ENCODE measurements at places on chromosomes 7 and 10. TPM values are rescaled to one million over a fixed set of nuclear protein-coding genes. Genes with fewer than 3 reads are reported as not detected.

DNA sequence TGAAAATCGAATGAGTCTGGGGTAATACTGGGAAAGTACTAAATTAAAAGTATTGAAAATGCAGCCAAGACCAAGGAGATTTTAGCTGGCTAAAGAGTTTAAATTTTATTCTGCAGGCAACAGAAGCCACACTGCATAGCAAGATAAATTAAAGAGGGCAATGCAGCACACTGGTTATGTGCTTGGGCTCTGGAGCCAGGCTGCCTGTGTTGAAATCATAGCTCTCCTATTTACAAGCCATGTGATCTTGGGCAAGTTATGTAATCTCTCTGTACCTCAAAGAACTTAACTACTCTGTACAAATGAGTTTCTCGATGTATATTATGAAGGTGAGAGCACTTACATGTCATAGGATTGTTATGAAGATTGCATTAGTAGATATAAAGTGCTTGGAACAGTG is 9.9 kb downstream of the SLC25A13 start:
- DNase-seq = no peak

- no peak for DNase-seq
Observed at GRCh38 chr10:123398180-123398591, 244.0 kb downstream of the BUB3 start.

LRRC4 gene
- polyA plus RNA-seq = 13.4 TPM

CYP26C1 gene
- polyA plus RNA-seq = not detected

TLX1 gene
- polyA plus RNA-seq = not detected

SRRM3 gene
- 0.60 TPM for polyA plus RNA-seq

VPS41 gene
- 101 TPM for polyA plus RNA-seq

- no peak for DNase-seq
Observed at GRCh38 chr10:43772171-43772570, 123.5 kb upstream of the ZNF32 start.

DNA sequence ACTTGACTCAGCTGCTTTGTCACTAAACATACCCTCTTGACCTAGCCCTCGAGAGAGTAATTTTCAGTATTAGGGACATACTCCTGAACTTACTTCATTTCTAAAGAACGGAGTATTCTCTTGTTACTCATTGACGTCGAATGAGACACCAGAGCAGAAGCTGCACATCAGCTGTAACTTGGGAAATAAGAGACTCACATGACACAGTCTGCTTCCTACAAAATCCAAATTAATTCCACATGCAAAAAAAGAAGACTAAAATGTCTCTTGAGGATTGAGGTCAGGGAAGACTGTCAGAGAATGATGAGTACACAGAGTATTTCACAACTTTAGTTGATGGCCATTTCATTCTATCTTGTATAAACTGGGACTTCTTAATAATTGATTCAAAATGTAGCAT is 114.7 kb upstream of the EGFR start:
- DNase-seq = no peak

DNA sequence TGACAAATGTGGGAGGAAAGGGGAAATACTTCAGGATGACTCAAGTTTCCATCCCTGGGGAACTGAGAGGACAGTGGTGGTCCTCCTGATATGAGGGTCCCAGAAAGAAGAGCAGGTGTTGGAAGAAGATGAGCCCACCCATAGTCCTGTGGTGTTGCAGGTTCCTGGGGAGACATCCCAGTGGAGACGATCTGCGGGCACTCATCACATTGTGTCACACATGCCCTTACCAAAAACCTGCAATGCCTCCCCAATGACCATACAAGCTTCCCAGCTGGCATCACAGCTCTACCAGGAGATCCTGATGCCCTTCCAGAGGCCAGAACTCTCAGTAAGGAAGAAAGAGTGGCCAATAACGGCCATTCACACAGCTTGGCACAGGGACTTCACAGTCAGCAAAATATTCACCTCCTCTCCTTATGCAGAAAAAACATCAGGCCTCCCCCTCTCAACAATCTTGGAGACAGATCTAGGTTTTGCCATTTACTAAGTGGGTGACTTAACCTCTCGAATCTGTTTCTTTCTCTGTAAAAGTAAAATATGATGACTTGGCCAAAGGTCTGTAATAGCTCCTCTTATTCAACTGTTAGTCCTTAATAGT is 9.0 kb downstream of the PUS7 start:
- no peak for DNase-seq

EN2 gene
- polyA plus RNA-seq = not detected

GRCh38 chr10:114322344-114322743 is 82.0 kb downstream of the AFAP1L2 start:
- DNase-seq = no peak

CUBN gene
- 3.3 TPM for polyA plus RNA-seq

CLEC2L gene
- 0.45 TPM for polyA plus RNA-seq

- no peak for DNase-seq
Observed at GRCh38 chr7:17500736-17501135, 202.3 kb downstream of the AHR start.

TNS3 gene
- polyA plus RNA-seq = 85.5 TPM

GRCh38 chr10:107859065-107859464 is 694.6 kb upstream of the SORCS1 start:
- no peak for DNase-seq

DNA sequence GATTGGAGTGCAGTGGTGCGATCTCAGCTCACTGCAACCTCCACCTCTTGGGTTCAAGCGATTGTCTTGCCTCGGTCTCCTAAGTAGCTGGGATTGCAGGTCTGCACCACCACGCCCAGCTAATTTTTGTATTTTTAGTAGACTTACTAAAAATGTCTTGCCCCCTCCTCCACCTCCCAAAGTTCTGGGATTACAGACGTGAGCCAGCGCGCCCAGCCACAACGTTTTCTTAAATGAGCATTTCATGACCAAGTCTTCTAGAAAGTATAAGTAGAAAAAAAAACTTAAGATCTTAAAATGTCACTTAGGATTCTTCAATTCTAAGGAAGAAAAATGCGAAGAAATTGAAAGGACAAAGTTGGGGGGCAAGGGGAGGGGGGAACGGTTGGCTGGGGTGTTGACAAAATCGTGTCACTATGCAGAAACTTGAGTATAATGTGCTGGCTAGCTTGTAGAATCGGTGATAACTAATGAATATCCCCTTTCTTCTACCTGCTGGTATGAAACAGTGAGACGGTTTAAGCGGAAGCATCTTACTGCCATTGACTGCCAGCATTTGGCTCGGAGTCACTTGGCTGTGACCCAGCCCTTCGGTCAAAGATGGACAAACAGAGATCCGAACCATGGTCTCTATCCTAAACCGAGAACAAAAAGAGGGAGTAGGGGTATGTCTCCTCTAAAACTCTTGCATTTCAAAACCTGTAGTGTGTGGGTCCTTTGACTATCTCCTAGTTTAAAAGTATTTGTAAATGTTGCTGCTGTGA is 12.7 kb downstream of the FBH1 start:
- DNase-seq = no peak

CH25H gene
- polyA plus RNA-seq = 0.21 TPM

TAS2R41 gene
- polyA plus RNA-seq = not detected

- no peak for DNase-seq
Observed at GRCh38 chr7:141209454-141209853, 135.6 kb downstream of the TMEM178B start.

DNA sequence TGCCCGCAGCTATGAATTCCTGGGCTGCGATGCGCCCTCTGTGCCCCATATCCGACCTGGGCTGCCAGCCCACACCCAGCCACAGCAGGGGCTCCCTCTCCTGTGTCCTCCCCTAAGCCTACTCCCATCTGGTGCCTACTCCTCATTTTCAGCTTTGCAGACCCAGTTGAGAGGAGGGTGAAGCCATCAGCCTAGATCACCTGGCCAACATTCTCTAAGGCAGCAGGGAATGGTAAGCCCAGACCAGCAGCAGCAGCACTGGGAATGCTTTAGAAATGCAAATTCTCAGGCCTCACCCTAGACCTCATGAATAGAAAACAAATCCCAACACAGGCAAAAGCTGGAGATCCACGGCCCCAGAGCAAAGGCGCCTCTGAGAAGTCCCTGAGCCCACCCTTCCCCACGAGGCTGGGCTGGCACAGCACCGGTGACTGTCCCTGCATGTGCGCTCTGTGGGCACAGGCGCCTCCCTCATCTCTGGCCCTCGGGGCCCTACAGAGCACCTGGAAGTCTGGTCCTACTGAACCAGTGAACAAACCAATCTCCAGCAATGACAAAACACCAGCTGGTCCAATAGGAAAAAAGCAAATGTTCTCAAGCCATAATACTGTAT is 161.4 kb downstream of the GFRA1 start:
- no peak for DNase-seq

DNA sequence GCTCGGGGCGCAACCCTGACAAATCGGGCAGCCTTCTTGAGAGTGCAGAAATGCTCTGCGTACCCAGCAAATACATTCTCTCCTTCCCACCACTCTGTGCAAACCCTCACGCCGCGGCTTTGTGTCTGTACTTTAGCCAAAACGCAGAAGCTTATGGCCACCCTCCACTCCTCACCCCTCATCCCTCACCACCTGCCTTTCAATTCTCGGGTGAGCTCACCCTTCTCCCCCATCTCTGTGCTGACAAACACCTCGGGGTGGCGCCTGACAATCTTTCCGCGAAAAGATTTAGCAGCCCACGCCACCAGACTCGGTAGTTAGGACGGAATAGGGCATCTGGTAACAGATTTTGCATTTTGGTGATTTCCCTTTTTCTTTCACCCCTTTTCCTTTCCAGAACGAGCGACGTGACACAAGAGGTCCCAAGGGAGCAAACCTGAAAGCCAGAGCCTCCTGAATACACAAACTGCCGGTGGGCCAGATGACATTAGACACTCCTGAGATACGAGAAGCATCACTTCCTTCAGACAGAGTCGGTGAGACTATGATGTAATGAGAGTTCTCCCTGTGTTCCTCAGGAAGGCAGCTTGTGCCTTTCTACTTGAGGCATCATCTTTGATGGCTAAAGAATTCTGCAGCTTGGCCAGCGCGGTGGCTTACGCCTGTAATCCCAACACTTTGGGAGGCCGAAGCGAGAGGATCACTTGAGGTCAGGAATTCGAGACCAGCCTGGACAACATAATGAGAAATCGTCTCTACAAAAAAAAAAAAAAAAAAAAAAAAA is 671 bp upstream of the ATAD1 start:
- DNase-seq = peak; percentile 21

DNA sequence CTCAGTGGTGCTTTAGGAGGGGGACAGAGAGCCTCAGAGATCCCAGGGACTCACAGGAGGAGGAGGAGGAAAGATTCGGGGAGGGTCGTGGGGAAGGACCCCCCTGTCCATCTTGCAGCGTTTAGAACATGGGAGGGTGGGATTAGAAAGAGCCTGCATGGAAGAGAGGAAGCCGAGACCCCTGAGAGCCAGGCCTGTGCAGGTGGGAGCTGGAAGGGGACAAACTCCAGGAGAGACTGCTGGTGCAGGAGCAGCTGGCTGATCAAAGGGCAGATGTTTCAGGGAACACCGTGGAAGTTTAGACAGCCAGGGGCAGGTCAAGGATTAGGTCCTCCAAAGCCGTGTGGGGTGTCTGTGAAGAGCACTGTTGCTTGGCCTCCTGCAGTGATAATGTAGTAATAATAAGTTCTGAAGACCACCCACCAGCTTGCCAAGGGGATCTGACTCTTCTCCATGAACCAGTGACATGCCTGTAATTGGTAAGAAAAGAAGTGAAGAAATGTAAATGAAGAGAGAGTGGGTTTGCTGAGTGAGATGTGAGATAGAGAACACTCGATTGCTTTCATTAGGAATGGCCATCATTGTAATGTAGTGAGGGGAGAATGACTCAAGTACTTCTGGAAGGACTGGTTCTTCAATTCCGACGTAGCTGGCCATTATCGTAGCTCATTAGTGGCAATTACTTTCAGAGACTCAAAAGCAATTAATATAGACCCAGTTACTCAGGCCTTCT is 425.6 kb downstream of the PAXIP1 start:
- DNase-seq = no peak

KBTBD2 gene
- polyA plus RNA-seq = 69.5 TPM

GRCh38 chr10:4504550-4504949 is 321.5 kb upstream of the AKR1E2 start:
- no peak for DNase-seq

DDC gene
- polyA plus RNA-seq = 17.0 TPM

DNA sequence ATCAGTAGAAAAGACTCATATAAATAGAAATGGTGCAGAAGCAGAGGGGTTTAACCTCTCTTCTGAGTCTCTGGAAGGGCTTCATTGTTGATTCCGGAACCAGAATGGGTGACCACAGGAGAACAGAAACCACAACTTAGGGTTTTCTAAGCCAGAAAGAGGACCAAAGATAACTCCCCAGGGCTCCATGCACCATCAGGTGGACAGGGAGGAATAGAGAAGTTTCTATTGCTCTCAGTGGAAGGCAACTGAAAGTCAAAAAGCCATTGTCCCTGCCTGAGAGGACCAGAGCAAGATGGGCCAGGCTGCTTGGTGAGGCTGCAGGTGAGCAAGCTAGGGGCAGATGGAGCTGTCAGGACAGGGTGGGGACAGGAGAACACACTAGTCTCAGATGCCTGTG is 14.6 kb upstream of the NPS start:
- no peak for DNase-seq

DNA sequence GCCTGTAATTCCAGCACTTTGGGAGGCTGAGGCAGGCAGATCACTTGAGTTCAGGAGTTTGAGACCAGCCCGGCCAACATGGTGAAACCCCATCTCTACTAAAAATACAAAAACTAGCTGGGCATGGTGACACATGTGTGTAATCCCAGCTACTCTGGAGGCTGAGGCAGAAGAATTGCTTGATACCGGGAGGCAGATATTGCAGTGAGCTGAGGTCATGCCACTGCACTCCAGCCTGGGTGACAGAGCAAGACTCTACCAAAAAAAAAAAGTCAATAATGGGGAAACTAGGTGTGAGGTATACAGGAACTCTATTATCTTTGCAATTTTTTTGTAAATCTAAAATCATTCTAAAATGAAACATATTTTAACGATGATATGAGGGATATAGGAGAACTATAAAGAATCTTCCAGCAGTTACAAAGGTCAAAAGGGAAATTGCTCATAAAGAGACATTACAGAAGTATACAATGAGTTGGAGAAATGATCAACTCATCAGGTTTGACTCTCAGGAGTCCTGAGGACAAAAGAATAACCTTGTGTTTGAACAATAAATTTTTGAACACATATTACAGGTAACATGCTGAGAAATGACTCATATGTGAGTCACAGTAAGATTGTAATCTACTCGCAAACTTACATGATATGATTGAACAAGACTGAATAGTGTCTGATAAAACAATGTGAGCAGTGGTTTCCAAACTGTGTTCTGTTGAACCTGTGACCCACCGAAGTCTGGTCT is 272.6 kb downstream of the FGFR2 start:
- no peak for DNase-seq

DNA sequence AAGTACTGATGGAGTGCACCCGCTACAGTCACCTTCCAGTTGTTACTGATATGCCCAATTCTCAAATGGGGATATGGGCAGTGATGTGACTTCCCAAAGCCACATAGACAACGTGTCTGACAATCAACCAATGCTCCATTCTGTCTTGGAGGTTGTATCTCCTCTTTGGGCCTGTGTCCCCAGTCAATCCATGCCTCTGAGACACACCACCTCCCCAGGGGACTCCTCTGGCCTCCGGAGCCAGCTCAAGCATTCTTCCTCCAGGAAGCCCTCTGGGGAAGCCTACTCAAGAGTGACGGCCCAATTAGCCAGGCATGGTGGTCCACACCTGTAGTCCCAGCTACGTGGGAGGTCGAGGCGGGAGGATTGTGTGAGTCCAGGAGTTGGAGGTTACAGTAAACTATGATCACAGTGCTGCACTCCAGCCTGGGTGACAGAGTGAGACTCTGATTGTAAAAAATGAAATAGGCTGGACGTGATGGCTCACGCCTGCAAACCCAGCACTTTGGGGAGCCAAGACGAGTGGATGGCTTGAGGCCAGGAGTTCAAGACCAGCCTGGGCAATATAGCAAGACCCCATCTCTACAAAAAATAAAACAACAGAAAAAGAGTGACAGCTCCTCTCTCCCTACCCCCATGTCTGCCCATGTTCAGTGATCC is 99.5 kb upstream of the TNRC18 start:
- DNase-seq = no peak

GRCh38 chr10:17368708-17369272 is 85.6 kb downstream of the ST8SIA6 start:
- DNase-seq = no peak
